ENCODE measurements at places on chromosomes 7 and 10. TPM values are rescaled to one million over a fixed set of nuclear protein-coding genes. Genes with fewer than 3 reads are reported as not detected.

GRCh38 chr10:89062861-89063260 lies 72.3 kb downstream of the FAS start:
- DNase-seq: no peak

GRCh38 chr10:106795619-106796018 lies 368.9 kb downstream of the SORCS1 start:
- DNase-seq: peak; percentile 66

DNA sequence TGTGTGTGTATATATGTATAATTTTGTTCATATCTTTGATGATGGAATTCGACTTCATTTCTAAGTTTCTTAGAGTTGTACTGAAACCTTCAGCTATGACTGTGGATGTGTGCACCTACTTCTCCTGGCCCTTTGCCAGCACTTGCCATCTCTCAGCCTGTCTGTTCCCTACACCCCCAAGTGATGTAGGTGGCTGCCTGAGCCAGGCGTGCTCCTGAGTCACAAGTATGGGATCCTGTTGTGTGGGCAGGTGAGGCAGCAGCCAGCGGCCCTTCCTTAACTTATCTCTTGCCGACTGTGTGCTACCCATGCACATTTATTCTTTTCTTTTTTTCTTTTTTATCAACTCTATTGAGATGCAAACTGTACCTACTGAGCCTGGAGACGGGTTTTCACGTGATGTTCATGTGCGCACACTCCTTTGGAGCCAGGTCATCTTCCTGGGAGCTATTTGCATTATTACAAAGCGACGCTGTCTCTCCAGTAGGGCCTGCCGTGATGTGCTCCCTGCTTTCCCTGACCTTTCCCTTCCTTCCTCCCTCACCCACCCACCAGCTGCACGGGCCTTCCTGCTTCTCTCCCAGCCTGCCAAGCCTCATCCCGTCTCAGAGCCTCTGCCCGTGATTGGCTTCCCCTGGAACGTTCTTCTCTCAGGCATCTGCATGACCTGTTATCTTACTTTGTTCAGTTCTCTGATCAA lies 31.3 kb upstream of the GALNT11 start:
- DNase-seq: no peak

GRCh38 chr10:31186225-31187000 lies 132.6 kb upstream of the ZEB1 start:
- peak; percentile 19 for DNase-seq

PDE1C gene
- polyA plus RNA-seq: 3.3 TPM

EN2 gene
- polyA plus RNA-seq: not detected
